Fibroblast of the aortic adventitia (primary cell): ENCODE measurements at places on chromosomes 16 and 17. TPM values are rescaled to one million over a fixed set of nuclear protein-coding genes. Genes with fewer than 3 reads are reported as not detected.

The LASP1 gene
- 65.6 and 174 TPM in 2 replicates for total RNA-seq

GRCh38 chr17:75892556-75893224, 4.1 kb downstream of the TRIM65 start:
- DNase-seq, result no peak

DNA sequence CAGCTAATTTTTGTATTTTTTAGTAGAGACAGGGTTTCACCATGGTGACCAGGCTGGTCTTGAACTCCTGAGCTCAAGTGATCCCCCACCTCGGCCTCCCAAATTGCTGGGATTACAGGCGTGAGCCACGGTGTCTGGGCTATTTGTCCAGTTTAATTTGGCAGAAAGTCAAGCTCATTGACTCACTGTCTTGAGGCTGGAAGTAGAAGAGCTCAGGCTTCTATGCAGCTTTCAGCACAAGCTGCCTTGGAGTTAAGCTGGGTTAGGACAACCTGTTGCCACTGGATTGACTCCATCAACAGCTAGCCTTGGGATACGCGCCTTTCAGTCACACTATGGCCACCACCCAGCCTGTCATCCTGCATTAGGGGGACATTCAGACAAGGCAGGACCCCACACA, 76.2 kb upstream of the DNAH17 start:
- peak; percentile 35 for DNase-seq

DNA sequence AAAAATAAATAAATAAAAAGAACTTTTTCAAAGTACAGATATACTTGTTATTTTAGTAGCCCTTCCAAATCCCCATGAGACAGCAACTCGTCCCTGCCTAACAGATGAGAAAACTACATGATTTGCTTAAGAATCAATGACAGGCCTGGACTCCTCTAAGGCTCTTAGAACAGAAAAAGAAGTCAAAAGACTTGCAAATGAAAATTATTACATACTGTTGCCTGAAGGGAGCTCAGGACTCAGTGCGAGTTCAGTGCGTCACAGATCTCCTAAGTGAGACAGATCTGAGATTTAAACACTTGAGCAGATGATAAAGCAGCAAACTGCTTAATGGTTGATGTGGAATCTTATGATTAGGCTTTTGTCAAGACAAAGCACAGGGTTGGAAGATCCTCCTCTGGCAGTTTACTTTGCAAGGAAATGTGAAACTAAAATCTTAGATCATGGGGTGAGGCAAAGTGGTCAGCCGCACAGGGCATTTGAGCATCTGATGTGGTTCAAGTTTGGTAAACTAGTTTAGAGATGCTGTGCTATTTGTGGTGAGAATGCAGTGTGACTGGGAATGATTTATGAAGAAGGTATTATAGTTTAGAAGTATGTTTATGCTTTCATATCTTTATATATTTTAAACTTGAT, 138.1 kb downstream of the TRIM37 start:
- DNase-seq, result peak; percentile 19

- no peak for DNase-seq
Measured at GRCh38 chr16:19524356-19524615, 544 bp downstream of the CCP110 start.

DNA sequence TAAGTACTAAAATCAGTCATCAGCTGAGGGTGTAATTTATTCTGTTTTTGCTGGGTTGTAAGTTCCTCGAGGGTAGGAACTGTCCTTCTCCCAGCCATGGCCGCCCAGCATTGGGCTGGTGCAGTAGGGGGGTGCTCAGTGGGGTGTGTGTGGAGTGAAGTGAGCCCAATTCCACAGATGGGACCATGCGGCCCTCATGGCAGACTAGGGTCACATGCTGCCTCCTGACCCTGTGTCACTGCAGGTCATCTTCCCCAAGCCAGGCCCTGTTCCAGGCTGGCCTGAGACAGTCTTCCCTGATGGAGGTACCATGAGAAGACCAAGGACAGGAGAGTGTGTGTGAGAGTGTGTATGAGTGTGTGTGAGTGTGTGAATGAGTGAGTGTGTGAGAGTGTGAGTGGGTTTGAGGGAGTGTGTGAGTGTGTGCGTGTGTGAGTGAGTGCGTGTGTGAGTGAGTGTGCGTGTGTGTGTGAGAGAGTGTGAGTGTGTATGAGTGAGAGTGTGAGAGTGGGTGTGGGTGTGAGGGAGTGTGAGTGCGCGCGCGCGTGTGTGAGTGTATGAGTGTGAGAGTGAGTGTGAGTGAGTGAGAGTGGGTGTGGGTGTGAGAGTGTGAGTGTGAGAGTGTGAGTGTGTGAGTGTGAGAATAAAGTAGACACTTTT, 3.7 kb downstream of the SLC26A11 start:
- DNase-seq, result no peak

The MFSD6L gene
- total RNA-seq, result not detected in 2 replicates

DNA sequence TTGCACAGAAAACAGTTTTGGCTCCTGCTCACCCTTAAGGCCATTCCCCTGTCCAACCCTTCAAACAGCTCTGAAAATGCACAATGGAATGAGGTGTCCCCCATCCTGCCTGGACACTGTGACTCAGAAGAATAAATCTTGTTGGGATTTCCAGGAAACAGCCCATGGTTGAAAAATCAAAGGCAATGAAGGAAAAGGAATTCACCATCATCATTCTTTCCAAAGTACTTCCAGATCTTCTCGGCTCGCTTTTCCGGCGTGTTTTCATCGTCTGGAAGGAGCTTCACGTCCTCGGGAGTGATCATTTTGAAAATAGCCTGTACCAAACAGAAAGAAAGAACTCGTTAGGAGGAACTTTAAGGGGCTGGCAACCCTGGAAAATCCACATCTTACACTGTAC, 4.3 kb downstream of the RCVRN start:
- DNase-seq, result peak; percentile 58

DNA sequence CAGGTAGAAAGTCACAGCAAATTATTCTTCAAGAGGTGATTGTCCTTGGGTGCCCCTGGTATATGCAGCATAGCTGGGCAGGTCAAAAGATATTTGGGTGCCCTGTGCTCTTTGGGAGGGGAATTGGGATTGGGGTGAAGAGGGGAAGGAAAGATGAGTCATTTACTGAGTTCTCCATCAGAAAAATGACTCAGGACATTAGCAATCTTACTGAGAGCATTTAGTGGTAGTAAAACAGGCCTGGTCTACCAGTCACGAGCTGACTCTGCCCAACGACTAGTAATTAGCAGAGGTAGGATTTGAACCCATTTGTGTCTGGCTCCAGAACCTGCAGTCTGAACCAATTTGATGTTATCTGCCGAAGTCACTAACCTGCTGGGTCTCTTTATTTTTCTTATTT, 6.0 kb upstream of the GRIN2A start:
- no peak for DNase-seq

- DNase-seq, result no peak
Measured at GRCh38 chr17:73170324-73170723, 5.5 kb downstream of the SSTR2 start.

The TMIGD1 gene
- total RNA-seq, result not detected in 2 replicates

GRCh38 chr17:80419255-80419654, 4.3 kb downstream of the ENDOV start:
- DNase-seq, result no peak

The GOSR2 gene
- 35.4 and 49.3 TPM in 2 replicates for total RNA-seq

DNA sequence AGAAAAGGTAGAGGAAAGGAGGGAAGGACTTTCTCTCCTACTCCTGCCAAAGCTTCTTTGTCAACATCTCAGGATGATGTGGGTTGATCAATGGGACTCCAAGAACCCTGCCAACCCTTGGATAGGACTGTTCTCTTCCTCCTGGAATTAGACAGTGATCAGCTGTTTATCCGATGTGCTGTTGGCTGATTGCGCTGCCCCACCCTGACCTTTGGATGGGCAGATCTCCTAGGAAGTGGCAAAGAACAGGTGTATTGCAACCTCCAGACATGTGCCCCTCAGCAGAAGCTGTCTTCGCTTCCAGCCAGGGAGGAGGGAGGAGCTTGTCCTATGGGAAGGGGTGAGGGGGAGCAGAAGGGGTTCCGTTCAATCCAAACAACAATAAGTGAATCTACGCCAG, 30.5 kb downstream of the SLC5A11 start:
- no peak for DNase-seq

DNA sequence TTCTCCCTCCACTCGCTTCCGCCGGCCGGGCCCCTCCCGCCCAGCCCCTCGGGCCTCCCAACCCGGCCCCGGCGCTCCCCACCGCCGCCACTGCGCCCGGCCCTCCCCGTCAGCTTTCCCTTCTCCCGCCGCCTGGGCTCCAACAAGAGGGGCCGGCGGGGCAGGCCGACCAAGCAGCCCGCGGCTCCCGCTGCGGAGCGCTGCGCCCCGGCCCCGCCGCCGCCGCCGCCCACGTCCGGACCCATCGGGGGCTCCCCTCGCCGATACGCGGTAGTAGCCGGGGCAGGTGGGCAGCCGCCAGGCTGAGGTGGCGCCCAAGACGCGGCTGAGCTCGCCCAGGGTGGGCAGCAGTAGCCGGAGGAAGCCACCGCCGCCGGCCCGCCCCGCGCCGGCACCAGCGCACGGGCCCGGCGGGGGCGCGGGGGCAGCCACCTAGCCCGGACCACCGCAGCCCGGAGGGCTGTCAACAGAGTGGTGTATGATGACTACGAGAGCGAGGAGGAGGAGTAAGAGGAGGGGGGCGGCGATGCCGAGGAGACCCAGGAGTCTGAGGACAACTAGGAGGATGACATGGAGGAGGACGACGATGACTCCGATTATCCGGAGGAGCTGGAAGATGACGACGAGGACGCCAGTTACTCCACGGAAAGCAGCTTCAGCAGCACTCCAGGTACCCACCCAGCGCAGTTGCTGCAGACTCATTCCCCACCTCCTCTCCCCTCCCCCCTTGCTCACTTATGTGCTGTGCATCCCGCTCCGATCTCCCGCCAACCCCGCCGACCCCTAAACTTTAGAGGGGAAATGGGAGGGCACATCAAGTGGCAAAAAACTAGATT, 498 bp downstream of the LRRC37B start:
- peak; percentile 18 for DNase-seq

GRCh38 chr17:12591021-12591735, 74.5 kb upstream of the MYOCD start:
- no peak for DNase-seq

- no peak for DNase-seq
Measured at GRCh38 chr16:50292566-50292948, 26.2 kb downstream of the ADCY7 start.

- DNase-seq, result peak; percentile 54
Measured at GRCh38 chr17:10316801-10317542, 55.8 kb downstream of the MYH13 start.

The MT2A gene
- total RNA-seq, result 8.3 and 114 TPM in 2 replicates

DNA sequence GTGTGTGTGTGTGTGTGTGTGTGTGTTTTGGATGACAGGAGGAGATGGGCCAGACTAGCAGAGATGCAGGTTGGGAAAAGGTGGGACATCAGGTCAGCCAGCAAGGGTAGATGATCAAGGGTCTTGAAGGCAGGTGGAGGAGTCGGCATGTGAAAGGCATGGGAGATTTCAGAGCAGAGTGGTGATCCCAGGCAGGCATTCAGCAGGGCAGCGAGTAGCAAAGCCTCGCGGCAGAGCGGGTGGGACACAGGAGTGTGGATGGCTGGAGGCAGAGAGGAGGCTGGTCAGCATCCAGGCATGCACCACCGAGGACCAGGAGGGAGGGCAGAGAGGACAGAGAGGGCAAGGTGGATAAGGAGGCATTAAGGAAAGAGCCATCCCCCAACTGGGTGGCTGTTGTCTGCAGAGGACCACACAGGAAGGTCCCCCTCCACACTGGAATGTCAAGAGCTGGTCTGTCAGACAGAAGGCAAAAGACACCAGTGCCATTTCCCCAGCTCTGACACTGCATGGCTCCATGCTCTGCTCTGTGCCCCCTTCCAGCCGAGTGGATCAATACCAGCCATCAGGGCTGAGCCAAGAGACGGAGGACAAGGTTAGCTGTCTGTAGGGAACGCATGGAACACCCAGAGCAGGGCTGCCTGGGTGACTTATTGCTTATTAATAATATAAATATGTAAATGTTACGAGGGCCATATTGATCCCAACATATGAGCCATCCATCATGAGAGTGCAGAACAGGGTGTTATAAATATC, 74.8 kb upstream of the RPL38 start:
- DNase-seq, result no peak

- DNase-seq, result peak; percentile 66
Measured at GRCh38 chr17:7356072-7356549, 1.2 kb downstream of the TMEM95 start.

DNA sequence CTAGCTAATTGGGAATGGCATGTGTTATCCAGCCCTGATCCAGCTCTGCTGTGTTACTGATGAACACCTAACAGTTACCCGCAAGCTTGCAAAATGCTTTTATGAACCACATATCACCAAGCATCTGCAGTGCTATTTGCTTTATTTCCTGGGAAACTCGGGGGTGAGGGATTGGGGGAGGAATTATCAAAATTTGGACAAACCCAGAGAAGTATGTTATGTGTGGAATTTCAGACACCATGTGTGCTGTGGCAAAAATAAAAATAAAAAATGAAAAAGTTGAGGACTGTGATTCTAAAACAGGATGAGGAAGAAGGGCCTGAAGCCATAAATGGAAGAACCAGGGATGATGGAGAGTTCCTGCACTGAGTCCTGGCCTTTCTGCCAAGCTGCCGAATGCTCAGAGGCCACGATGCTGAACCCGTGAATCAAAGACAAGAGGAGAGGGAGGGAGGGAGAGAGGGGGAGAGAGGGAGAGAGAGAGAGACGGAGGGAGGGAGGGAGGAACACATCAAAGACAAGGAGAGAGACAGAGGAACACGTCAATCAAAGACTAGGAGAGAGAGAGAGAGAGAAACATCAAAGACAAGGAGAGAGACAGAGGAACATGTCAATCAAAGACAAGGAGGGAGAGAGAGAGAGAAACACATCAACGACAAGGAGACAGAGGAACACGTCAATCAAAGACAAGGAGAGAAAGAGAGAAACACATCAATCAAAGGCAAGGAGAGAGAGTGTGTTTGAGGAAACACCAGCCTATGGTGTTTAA, 89.8 kb downstream of the MRM3 start:
- DNase-seq, result no peak

DNA sequence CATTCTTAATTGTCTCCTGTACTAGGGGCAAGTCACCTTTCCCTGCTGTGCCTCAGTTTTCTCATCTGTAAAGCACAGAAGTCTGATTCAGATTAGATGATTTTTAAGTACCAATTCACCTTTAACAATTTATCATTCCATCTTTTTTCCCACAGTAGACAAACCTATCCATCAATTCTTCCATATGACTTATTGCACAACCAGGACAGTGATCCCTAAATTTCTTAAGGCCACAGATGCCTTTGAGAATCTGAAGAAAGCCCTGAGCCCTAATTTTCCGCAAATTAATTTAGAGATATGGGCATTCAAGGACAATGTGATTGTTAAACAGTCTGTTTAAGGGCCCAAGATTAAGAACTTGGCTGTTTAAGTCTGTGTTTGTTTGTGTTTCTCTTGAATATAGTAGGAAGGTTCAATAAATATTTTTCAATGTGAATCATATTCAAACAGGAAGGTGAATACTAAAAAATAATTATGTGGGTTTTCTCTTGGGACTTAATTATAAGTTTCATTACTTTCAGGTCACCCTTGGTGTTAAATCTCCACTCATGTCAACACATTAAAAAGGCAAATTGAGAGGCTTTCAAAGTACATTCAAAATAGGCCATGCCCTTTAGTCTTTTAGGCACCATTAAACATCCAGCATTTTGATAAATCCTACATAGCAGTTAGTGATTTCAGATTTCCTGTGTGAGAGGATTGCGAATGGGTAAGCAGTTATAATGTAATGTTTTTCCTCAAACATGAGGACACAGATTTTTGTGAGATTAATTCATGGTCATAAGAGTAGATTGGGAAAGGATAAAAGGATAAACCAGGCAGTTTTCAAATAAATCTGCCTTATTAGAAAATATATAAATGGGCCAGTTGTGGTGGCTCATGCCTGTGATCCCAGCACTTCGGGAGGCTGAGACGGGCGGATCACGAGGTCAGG, 34.9 kb upstream of the MMD start:
- DNase-seq, result no peak
